Fibroblast of pulmonary artery (primary cell): ENCODE measurements at places on chromosomes 7 and 10.

- no peak for DNase-seq
Measured at GRCh38 chr10:44865289-44865671, 45.9 kb upstream of the TMEM72 start.

DNA sequence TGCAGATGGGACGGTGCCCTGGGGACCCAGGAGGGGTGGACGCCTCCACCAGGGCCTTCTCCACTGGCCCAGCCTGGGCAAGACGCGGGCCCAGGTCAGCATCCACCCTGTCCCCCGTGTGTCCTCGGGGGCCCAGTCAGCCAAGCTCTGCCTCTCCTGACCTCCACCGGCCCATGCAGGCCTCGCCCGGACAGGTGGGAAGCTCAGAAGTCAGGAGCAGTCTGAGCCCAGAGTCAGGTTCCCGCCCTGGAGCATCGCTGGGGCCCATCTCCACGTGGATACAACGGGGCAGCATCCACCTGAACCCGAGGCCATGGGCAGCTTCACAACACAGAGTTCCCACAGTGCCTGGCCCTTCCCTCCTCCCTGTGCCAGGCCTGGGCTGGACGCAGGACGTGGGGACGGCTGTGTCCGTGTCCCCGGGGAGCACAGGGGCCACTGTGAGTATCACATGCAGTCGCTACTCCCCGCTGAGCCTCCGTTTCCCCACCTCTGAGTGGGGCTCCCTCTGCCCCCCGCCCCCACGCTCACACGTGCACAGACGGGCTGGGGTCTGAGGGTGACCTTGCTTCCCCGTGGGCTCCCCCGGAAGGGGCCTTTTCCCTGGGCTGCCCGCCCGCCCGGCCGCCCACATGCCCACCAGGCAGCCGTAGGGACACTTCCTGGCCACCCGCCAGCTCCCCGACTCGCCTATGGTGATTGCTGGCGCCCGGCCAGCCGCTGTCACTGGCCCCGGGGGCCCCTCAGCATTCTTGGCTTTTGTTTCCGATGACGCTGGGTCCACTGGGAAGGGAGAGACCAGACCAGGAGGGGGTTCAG is 64.3 kb downstream of the PDGFA start:
- peak; percentile 74 for DNase-seq

- no peak for DNase-seq
Measured at GRCh38 chr7:118473271-118473670, 248.8 kb downstream of the ANKRD7 start.

- no peak for DNase-seq
Measured at GRCh38 chr10:106661133-106661766, 503.3 kb downstream of the SORCS1 start.

DNA sequence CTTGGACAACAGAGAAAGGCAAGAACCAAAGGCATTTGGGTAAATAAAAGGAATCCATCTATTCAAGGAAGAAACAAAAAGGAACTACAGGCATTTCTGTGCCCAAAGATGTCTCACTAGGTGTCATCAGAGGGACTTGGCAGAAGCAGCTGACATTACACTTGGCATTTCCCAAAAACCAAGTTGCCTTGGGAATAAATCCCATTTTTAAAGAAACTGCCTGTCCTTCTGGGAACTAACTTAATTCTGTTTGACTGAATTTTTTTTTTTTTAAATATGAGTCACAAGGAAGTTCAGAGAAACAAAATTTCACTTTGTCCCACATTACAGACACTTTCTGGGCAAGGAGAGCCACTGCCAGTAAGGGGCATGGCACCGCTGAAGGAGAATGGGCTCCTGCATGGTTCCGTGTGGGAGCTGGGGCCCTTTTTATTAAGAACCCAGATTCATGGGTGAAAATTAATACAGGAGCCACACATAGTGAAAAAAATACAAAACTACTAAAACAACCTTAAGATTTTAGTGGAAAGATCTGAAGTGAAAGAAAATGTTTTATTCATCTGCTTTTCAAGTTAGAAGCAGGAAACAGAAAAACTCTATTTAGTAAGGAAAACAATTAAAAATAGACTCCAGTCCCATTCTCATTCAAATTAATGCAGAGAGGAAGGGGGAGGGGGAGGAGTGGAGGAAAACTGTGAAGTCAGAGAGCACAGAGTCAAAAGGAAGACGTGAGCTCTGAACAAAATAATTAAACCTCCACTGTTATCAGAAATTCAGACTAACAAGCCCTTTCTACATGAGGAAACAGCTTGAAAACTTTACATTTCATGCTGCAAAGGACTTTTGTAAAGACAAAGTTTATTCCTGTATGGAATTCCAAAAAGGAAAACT is 118.4 kb upstream of the PDLIM1 start:
- DNase-seq: no peak

- DNase-seq: no peak
Measured at GRCh38 chr10:3527869-3528268, 257.1 kb downstream of the KLF6 start.

- DNase-seq: no peak
Measured at GRCh38 chr7:29935111-29935510, 54.5 kb downstream of the SCRN1 start.

DNA sequence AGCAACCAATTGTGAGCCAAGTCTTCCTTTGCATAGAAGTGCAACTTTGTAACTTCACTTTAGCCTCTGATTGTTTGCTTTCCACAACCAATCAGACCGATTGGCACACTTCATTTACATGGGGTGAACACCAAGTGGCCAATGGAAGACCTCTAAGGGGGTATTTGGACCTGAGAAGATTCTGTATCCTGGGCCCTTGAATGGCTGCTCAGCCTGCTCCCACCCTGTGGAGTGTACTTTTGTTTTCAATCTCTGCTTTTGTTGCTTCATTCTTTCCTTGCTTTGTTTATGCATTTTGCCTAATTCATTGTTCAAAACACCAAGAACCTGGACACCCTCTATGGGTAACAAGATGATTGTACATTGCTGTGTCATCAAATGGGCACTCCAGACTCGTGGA is 385.7 kb upstream of the NRP1 start:
- no peak for DNase-seq

DNA sequence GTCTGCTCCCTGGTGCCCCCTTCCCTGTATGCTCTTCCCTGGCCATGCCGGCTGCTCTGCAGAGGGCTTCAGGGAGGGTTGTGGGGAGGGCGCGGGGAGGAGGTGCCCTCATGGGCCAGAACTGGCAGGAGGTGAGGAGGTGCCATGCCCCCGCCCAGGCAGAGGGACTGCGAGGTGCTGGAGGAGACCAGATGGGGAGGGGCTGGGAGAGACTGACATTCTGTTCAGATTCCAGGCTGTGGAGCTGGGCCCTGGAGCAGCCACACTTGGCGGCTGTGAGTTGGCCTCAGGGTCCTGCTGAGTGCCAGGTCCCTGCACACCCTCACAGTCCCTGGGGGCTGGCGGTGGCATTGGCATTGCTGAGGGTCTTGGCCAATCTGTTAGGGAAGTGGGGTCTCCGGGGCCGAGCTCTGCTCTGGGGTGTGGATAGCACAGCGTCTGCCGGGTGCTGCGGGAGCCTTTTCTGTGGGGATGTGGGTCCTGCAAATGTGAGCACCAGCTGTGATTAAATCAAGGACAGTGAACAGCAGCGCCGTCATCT is 25.4 kb downstream of the INPP5A start:
- DNase-seq: no peak

- no peak for DNase-seq
Measured at GRCh38 chr7:86477343-86477935, 166.3 kb upstream of the GRM3 start.

DNA sequence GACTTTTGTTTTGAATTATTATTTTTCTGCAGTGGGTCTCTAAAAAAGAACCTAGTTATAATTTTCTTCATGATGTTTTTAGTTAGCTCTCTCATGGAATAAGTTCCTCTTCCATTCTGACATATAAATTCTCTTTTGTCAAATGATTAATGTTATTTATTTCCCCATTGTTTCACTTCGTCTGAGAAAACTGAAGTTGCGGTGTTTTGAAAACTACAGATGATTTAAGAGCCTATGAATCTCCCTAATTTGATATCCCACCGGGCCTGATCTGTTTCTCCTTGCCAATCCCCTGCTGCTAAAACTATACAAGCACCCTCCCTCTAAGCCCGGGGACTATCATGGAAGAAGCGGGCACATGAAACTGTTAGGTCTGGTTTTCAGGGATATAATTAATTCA is 41.4 kb downstream of the HTR7 start:
- no peak for DNase-seq

DNA sequence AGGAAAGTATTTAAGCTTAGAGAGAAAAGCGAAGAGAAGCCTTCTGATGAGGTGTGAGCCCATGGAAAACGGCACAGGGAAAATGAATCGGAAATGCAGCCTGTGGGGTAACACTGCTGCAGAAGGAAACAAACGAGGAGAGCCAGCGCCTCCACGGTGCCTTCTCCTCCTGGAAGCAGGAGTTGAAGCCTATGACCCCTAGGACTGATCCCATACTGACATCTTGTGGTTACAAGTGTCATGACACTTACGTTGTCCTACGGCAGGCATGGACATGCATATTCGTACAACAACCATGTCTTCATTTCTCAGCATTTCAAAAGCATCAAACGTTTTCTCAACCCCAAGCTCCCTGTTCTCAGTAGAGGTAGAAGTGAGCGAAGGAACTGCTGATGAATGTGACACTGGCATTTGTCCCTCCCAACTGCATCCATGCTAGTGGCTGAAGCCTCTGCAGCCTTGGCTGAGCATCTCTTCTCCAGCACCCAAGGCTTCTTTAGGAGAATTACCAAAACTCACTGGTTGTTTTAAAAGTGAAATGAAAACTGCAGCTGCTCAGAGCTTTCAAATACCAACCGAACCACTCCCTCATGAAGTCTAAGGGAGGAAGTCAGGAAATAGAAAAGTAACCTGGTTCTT is 160.2 kb downstream of the JAZF1 start:
- DNase-seq: peak; percentile 89

DNA sequence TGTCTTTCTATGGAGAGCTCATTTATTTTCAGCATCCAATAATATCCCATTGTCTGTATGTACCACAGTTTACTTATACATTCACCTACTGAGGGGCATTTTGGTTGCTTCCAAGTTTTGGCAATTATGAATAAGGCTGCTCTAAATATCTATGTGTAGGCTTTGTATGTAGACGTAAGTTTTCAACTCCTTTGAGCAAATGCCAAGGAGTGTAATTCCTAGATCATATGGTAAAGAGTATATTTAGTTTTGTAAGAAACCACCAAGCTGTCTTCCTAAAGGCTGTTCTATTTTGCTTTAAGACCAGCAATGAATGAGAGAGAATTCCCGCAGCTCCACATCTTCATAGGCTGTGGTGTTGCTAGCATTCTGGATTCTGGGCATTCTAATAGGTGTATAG is 259.8 kb downstream of the DIP2C start:
- no peak for DNase-seq

GRCh38 chr7:137667633-137668387 is 179.0 kb downstream of the DGKI start:
- peak; percentile 78 for DNase-seq

DNA sequence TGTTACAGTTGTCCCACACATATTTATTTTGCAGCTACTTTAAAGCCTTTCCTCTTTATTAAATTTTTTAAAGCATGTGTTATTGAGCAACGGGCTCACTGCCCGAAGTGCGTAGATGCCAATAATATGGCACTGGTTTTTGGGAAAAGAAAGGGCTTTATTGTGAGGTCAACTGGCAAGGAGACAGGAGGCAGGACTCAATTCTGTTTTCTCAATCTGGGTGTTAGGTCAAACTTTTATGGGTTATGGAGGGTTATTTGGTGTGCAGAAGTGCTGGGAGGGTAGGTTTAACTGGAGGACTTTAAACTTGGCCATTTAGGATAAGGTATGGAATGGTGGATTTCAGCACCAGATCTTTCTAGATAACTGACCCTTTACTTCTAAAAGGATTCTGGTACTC is 183.6 kb downstream of the LRRC4 start:
- no peak for DNase-seq

GRCh38 chr10:34811968-34812514 is 3.1 kb downstream of the PARD3 start:
- DNase-seq: peak; percentile 56

DNA sequence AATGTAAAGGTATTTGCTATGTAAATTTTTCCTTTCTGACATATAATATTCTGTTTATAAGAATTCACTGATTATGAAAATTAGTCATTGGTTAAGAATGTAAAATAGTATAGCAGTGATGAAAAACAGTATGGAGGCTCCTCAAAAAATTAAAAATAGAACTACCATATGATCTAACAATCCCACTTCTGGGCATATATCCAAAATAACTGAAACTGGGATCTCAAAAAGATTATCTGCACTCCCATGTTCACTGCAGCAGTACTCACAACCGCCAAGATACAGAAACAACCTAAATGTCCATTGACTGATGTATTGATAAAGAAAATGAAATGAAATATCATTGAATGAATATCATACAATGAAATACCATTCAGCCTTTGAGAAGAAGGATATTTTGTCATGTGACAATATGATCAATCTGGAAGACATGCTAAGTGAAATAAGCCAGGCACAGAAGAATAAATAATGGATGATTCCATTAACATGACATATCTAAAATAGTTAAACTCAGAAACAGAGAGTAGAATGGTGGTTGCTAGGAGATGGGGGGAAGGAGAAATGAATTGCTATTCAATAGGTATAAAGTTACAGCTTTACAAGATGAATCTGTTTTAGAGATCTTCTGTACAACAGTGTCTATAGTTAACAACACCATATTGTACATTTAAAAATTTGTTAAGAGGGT is 14.0 kb downstream of the C10orf88 start:
- DNase-seq: peak; percentile 79

DNA sequence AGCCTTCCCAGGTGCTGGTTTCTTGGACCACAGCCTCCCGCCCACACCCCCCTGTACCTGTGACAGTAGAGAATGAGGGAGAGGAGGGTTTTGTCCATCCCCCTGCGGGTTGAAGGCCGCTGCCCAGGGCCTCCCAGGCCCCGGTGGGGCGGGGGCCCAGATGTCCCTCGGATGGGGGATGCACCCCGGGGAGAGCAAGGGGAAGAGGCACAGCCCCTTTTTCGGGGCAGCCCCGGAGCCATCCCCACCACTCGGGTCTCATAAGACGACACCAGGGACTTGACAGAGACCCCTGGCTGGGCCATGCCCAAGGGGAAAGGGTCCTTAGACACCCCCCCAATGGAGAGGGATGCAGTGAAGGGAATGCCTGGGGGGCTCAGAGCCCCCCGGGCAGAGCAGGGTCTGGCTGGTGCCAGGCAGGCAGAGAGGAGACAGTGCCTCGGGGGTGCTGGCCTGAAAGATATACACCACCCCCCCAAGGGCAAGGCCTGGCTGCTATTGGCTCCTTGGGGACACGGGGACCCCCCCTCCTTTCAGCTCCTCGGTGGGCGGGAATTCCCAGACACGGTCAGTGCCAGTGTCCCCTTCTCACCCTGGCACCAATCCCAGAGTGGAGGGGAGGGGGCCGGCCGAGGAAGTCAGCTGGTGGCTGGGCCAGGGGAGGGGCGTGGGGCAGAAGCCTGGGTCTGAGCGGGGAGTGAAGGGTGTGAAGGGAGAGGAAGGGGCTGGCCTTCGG is 3.7 kb upstream of the SPACDR start:
- no peak for DNase-seq

GRCh38 chr10:72309290-72310240 is 35.8 kb downstream of the DDIT4 start:
- peak; percentile 85 for DNase-seq

- peak; percentile 74 for DNase-seq
Measured at GRCh38 chr7:25196132-25196896, 32.0 kb downstream of the NPVF start.

GRCh38 chr7:155181768-155182167 is 111.6 kb downstream of the HTR5A start:
- DNase-seq: no peak
